Stimulated activated naive B cell treated with anti-CD40 and anti-IgM and Interleukin-4, amounts not matched to agents 10 μg/mL and 1 μg/mL and 100 μg/mL, for 72 hours (primary cell): ENCODE measurements at places on chromosomes 2 and 18.

GRCh38 chr2:212903413-212903812 lies 248.0 kb downstream of the IKZF2 start:
- DNase-seq = no peak

- no peak for DNase-seq
Observed at GRCh38 chr18:70994116-70994515, 705.3 kb downstream of the SOCS6 start.

DNA sequence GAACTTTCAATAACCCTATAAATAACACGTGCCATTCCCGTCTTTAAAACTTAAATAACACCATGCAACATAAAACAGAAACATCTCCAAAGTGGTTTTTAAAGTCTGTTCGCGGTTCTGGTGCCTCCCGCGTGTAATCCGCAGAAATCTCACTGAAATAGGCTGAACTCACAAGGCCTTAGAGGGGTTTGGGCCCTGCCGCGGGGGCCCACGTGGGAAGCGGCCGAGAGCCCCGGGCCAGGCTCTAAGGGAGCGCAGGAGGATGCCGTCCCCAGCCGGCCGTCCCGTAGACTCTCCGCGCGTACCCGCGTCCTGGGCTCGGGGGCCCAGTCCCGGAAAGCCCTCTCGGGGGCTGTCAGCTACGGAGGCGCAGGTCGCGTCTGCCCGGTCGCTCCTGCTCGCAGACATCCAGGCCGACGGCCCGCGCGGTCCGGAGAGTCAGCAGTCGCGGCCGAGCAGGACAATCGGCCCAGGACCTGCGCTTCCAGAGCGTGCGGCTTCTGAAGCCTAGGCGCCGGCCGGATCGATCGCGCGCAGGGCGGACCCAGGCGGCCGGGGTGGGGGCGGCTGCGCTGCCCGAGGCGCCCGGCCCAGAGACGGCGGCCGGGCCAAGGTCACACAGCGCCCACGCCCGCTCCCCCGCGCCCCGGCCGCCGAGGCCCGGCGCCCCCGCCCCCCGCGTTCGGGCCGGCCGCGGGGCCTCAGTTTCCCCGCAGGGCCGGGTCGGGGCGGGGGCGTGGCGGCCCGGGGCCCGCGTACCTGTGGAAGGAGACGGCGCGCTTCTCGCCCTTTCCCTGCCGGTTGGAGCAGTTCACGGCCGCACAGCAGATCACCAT lies 558 bp downstream of the THAP4 start:
- peak; percentile 20 for DNase-seq

- no peak for DNase-seq
Observed at GRCh38 chr2:159550231-159550630, 66.1 kb downstream of the BAZ2B start.

DNA sequence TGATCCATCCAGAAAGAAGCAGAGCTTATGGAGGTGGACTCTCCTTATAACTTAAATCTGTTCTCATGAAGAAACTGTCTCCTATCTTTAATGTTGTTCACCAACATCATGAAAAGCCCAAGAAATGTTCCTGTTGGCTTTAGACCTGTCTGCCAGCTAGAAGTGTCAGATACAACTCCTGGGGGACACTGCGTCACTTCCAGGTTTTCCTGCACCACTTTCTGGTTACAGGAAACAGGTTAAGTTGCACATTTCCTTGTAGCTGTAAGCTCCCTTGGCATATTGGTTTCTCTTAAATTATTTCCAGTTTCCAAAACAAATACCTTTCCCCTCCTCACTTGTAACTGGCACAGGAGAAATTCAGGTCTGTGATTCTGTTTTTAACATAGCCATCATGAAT lies 2.9 kb downstream of the CEP68 start:
- no peak for DNase-seq

- no peak for DNase-seq
Observed at GRCh38 chr2:68057658-68058396, 5.0 kb downstream of the C1D start.

DNA sequence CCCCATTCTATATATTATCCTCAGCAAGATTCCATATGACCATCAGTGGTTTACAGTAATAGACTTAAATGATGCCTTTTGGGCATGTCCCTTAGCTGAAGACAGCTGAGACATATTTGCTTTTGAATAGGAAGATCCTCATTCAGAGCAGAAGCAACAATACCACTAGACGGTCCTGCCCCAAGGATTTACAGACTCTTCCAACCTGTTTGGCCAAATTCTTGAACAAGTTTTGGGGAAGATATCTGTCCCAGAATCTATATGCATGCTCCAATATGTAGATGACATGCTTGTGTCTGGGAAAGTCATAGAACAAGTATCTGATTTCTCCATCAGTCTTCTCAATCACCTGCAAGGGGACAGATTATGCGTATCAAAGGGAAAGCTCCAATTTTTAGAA lies 137.1 kb upstream of the RMP24 start:
- no peak for DNase-seq

DNA sequence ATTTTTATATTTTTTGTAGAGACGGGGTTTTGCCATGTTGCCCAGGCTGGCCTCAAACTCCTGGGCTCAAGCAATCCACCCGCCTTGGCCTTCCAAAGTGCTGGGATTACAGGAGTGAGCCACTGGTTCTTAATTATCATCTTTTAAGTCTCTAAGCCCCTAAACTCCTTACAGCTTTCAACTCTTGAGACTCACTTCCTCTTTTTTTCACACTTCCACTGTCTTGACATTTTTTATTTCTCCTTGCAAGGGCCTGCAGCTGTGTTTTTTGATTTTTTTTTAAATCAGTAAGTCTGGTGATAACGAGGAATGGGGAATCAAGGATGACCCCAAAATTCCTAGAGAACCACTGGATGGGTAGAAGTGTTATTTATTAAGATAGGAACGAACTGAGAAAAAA lies 8.6 kb upstream of the ABCB11 start:
- no peak for DNase-seq

DNA sequence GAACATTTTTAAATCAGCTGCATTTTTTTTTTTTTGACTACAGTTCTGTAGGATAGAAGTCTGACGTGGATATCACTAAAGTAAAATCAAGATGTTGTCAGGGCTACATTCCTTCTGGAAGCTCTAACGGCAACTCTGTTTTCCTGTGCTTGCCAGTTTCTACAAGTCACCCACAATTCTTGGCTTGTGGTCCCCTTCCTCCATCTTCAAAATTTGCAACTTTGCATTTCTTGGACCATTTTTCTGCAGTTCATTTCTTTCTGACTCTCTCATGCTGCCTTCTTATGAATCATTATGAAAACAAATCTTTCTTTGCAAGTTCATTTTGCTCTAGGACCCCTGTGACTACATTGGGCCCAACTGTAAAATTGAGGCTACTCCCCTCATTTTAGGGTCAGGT lies 367.9 kb downstream of the DSC3 start:
- DNase-seq = no peak

- DNase-seq = no peak
Observed at GRCh38 chr2:158197940-158198339, 96.3 kb downstream of the UPP2 start.

DNA sequence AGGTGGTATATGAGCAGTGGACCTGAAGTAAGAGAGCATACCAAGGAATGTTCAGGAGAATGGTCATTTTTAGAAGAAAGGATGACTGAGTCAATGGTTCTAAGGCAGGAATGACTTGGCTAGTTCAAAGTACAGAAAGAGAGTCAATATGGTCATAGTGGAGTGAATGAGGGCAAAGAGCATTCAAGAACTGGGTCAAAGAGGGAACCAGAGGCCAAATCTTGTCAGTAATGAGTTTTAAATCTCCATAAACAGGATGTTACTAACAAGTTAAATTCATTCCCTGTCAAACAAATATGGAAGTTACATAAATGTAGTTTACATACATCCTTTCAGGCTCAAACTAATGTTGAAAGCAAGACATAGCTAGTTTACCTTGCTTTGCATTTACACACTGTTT lies 16.1 kb downstream of the CALCRL start:
- DNase-seq = no peak

GRCh38 chr18:49024804-49025421 lies 74.1 kb upstream of the SMAD7 start:
- no peak for DNase-seq

DNA sequence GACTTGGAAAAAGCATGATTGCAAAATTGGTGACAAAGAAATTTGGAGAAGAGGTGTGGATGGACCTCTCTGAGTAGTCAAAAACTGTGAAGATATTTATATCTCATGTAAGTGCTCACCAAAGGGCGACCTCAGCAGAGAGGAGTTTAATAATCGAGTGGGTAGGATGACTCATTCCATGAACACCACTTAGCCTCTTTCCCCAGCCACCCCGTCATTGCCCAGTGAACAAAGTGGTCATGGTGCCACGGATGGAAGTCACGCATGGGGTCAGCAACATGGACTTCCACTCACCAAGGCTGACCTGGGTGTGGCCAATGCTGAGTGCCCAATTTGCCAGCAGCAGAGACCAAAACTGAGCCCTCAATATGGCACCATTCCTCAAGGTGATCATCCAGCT lies 997.4 kb upstream of the GYPC start:
- no peak for DNase-seq

DNA sequence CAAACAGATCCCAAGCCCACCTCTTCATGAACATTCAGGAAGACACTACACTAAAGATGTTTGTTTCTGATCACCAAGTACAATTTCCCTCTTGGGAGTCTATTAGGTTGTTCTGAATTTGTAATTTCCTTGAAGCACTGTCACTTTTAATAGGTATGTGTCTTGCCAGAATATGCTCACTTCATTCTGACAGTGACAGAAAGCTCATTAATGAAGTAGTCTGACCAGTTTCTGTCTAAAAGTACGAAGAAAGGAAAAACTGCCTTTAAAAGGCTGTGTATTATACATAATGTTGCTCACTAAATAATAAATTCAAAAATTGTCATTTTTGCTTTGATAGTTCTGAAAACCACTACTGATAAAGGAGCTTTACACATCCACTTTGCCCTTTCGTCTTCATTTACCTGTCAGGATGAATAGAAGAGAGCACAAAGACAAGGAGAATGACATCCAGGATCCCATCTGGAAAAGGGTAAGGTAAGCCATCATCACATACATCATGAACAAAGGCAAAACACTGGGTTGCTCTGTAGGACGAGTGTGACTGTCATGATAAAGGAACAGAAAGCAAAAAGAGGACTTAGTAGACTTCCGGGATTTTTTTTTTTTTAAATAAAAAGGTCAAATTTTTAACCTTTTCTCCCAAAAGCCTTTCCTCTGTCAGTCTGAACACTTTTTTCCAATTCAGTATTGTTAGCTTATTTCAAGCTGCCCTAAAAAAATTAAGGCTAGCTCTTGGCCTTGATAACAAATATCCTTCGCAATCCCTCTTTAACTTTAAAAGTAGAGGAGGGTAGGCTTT lies 103.4 kb downstream of the METTL8 start:
- DNase-seq = no peak

- no peak for DNase-seq
Observed at GRCh38 chr2:197713271-197713670, 8.1 kb downstream of the MARS2 start.
